Panc1 (cell line): ENCODE measurements at places on chromosomes 2 and 18. TPM values are rescaled to one million over a fixed set of nuclear protein-coding genes. Genes with fewer than 3 reads are reported as not detected.

KLHL41 gene
- total RNA-seq = 0.72 TPM

TXNDC2 gene
- 0.90 TPM for total RNA-seq

NLRC4 gene
- not detected for total RNA-seq

GRCh38 chr18:22847392-22847791 is 85.7 kb upstream of the RBBP8 start:
- DNase-seq = no peak

GRCh38 chr2:204971206-204971907 is 426.1 kb downstream of the PARD3B start:
- DNase-seq = no peak

DNA sequence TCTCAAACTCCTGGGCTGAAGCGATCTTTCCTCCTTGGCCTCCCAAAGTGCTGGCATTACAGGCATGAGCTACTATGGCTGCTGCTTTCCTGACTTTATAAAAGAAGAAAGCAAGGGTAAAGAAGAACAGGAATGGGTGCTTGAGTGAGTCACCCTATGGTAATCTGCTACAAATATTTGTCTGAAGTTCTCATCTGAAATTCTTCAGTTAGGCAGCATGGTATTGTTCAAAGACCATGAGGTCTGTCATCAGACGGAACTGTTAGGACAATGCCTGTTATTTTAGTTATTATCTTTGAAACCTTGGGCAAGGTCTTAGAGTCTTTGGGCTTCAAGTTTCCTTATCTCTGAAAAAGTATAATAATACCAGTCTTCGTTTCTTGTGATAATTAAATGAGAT is 695.8 kb downstream of the RNF144A start:
- no peak for DNase-seq
